ENCODE measurements at places on chromosomes 13 and 19. TPM values are rescaled to one million over a fixed set of nuclear protein-coding genes. Genes with fewer than 3 reads are reported as not detected.

Gene ZFP30
- 7.6 TPM for total RNA-seq

Gene CAMSAP3
- total RNA-seq, result 0.22 TPM

Gene TNFSF13B
- 1.2 TPM for total RNA-seq

Gene CEACAM3
- total RNA-seq, result not detected

Gene HIPK4
- not detected for total RNA-seq

Gene CARS2
- 44.1 TPM for total RNA-seq
